ENCODE measurements at places on chromosomes 2 and 18.

GRCh38 chr2:212727751-212728150 is 189.1 kb upstream of the ERBB4 start:
- DNase-seq = no peak

DNA sequence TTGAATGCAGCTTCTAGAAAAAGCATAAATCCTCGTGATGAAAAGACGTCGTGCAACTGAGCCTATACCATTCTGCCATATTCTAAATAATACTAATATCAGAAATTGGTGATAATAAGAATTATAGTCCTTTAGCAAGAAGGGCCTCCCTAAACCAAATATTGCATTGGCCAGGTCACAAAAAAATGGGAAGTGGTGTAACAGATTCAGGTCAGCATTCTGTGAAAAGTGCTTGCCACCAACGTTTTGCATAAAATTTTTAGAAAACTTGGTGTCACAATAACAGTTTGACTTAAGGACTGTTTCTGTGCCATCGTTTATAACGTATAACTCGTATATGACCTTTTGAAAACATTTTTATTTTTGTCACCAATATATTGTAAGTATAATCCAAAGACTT is 603.6 kb downstream of the CPS1 start:
- DNase-seq = no peak

DNA sequence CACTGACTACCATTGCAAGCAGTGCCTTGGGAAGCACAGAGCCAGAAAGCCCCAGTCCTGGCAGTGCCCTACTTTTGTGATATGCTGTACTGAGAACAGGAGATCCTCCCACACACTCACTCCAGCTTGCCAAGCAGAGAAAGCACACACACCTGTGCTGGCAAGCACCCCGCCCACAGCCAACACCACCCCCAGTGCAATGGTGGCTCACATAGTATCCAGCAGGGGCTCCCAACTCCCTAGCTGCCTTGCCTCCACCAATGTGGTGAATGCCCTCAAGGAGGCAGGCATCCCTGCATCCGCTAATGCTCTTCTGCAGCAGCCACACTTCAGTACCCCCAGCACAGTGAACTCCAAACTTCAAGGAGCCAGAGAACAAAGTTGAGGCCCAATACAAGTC is 1655.8 kb downstream of the SUCLG1 start:
- no peak for DNase-seq

GRCh38 chr2:3585261-3586109 is 9.4 kb upstream of the COLEC11 start:
- no peak for DNase-seq

DNA sequence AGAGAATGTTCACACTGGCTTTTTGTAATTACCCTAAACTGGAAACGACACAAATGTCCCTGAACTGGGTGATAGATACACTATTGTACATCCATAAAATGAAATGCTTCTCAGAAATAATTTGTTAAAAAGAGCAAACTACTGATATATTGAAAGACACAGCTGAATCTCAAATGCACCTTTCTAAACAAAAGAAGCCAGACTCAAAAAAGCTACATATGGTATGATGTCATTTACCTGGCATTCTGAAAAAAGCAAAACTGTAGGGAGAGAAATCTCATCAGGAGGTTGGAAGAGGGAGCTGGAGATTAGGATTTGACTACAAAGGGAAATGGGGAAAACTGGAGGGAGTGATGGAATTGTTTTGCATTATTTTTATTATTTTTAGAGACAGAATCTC is 12.0 kb downstream of the SLC38A11 start:
- no peak for DNase-seq

DNA sequence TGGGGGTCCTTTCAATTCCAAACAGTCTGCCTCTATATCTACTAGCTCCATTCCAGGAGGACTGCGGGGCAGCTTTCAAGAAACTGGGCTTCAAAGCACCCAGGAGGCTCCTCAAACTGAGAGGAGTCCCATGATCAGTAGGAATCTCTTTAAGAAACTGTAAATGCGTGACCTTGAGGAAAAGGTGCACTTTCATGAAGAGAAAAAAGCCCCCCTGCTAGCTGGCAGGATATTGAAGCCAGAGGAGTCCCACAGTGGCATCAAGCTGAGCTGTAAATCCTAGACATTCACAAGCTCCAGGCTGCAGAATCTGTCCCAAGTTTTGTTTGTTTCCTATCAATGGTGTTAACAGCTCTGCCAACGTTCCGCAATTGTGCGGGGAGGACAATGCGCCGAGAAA is 790.1 kb downstream of the SLC4A3 start:
- no peak for DNase-seq

- DNase-seq = no peak
Observed at GRCh38 chr18:12751503-12751884, 48.7 kb downstream of the PSMG2 start.

- DNase-seq = no peak
Observed at GRCh38 chr18:3526421-3527354, 76.7 kb downstream of the TGIF1 start.

DNA sequence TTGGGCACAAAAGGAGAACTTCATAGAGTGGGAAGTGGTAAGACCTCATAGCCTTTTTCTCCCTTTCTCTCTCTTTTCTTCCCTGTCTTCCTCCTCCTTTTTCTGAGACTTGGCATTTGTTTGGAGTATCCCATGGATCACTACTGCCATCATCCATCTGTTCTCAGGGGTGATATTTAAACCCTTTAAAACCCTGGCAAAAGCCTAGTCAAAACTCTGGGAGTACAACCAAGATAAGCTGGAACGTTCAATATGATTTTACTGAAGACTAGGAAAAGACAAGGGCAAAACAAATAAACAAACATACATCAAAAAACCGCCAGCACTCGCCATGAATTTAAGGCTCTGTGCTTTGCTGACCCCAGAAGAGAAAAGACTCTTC is 253.4 kb downstream of the CLIP4 start:
- no peak for DNase-seq

- no peak for DNase-seq
Observed at GRCh38 chr2:62398356-62398755, 107.6 kb downstream of the TMEM17 start.

- no peak for DNase-seq
Observed at GRCh38 chr18:26196605-26197004, 29.6 kb upstream of the TAF4B start.

- DNase-seq = no peak
Observed at GRCh38 chr18:74571895-74572680, 25.6 kb upstream of the ZNF407 start.

GRCh38 chr2:100548771-100549170 is 14.0 kb upstream of the PDCL3 start:
- DNase-seq = no peak

DNA sequence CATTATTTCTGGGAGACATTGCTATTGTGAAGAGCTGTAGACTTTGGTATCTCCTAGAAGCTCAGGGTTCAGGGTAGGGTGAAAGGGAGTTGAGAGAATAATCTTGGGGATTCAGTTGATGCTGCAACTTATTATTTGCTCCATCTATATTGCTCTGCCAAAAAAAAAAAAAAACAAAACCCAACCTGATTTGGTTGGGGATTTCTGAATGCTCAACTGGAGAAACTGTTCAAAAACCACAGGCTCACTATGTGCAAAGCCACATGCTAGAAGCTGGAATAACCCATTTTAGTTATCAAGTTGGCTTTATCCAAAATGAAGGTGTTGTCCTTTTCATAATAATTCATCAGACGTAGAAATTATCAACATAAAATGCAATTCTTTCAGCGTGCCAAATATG is 309.1 kb downstream of the TGIF1 start:
- no peak for DNase-seq

GRCh38 chr2:199443589-199444130 is 14.1 kb downstream of the SATB2 start:
- DNase-seq = no peak

DNA sequence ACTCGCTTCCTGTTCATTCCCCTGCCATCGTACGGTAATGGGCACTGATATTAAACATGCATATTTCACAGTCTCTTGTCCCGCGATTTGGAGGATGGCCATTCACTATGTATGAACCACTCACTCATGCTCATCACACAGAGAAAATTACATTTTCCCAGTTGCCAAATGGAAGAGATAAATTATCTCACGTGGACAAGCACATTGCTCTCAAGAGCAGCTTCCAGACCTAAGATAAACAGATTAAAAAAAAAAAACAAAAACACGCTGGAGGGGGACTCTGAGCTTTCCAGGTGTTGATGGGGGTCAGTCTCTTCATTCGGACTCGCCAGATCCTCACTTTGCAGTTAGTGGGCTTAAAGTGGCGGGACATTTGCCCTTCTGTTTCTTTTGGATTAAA is 1.7 kb upstream of the MAPK4 start:
- no peak for DNase-seq

- DNase-seq = no peak
Observed at GRCh38 chr18:2617401-2617998, 38.0 kb upstream of the SMCHD1 start.

Data from stimulated activated CD8-positive, alpha-beta memory T cell treated with anti-CD3 and anti-CD28 coated beads, Interleukin-12 subunit alpha, Interleukin-12 subunit beta, amount 100 ng/mL, for 4 hours (primary cell).